Jurkat, Clone E6-1 (cell line): ENCODE measurements at places on chromosomes 3 and 15.

DNA sequence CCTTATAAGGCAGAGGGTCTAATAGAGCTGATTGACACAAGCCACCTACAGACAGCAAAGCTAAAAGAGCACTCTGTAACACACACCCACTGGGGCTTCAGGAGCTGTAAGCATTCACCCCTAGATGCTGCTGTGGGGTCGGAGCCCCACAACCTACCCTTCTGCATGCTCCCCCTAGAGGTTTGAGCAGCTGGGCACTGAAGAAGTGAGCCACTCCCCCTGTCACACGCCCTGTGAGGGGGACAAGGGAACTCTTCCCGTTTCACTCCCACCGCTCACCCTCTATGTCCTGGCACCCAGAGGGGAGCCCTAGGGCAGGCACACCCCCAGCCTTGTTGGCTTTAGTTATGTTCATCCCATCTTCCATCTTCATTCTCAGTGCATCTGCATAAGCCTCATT is 9.4 kb upstream of the CSTA start:
- DNase-seq: no peak

GRCh38 chr15:90989040-90989768 is 5.1 kb downstream of the PRC1 start:
- DNase-seq: no peak

GRCh38 chr15:41490355-41490754 is 3.3 kb upstream of the ITPKA start:
- peak; percentile 90 for DNase-seq

- DNase-seq: no peak
These were observed 21.9 kb downstream of the CACNA1D start for GRCh38 chr3:53516339-53516738.

DNA sequence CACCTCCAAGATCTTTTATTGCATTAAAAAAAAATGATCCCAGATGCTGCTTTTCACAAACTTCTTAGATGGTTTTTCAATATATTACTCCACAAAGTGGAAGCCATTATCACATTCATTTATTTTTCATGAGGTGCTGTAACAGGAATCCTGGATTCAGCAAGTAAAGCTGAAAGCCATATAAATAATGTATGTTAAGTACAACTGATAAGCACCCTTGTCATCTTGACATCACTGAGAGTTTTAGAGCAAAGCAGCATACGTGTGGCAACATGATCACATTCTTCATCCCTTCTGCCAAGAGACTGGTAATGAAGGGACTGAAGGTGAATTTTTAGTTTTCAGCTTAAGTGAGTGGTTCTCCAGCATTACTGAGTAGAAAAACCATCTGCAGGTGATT is 44.9 kb upstream of the LRRFIP2 start:
- DNase-seq: no peak

- DNase-seq: no peak
These were observed 3.5 kb upstream of the UBE2E2 start for GRCh38 chr3:23199649-23200048.
